Cortex of kidney (tissue), 1 donor: ENCODE measurements at places on chromosomes 1 and 21.

GRCh38 chr1:29332204-29332603, 95.9 kb downstream of the PTPRU start:
- no peak for DNase-seq

GRCh38 chr1:2256435-2257244, 28.5 kb downstream of the SKI start:
- DNase-seq = no peak

- no peak for DNase-seq
Observed at GRCh38 chr1:229229137-229229720, 41.7 kb upstream of the RAB4A start.

DNA sequence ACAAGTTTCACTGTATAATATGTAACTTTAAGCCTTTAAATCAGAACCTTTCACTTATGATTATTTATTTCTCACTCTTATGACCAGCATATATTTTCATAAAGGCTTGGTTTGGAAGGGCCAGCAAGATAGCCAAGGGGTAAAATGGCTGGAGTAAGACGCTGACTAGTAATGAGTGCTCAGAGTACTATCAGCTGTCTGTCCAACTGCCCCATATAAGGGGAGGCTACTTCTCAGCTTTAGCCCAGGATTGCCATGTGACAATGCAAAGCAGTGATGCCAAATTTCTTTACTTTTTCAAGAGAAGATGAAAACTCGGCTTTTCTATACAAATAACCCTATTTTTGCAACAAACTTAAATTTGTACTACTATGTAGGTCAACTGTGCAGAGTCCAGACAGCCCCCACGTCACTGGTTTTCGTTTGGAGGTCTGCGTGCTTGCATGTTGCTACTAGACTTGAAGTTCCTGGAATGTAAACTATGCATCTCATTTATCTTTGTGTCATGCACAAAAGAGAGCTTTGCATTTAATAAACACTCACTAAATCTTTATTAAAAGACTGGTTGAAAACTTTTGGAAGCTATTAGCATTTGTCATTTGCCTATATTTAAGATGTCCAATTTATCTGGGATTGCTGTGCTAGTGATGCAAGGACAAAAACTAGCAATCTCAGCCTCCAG, 110.4 kb downstream of the TNFSF18 start:
- DNase-seq = no peak
